ENCODE measurements at places on chromosomes 7 and 10.

- no peak for DNase-seq
Observed at GRCh38 chr7:25963733-25964132, 188.3 kb upstream of the NFE2L3 start.

DNA sequence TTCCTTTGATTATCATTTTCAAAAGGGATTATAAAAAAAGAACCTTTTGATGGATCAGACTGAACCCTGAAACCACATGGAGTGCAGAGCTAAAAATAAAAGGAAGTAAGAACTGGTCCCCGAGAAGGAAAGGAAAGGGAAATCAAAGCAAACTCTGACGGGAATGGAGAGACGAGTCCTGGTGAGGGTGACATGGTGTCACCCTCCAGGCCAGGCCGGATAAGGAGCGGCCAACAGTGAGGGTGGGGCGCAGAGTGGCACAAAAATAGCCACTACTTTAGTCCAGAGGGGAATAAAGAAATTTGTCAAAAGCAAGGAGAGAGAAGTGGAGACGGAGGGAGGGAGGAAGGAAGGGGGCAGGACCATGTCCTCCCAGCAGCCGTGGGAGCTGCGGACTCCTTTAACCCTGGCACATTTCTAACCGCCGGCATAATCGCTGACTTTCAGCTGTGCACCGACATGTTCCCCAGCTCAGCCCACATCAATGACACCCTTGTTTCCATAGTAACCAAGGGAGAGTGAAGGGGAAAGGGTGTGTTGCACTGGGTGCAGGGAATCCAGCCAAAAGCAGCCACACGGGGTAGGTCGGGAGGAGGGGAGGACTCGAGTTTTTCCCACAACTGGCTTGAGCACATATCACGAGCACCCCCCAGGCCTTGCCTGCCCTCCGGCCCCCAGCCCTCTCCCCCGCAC is 29.7 kb downstream of the TRIM8 start:
- DNase-seq, result no peak

DNA sequence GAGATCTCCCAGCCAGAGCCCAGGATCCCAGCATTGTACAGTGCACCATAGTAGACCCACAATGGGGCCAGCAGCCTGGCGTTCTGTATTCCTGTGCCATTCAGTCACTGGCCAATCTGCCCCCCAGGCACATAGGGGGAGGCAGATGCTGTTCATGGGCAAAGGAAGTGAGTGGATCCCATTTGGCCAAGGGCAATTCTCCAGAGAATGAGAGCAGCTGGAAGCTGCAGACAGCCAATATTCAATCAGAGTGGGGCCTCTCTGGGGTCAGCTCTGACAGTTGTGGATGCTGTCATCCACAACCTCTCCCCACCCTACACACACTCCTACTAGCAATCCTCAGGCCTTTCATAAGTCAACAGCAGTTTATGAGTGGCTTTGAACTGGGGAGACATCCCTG is 17.5 kb downstream of the STEAP1B start:
- no peak for DNase-seq

- peak; percentile 88 for DNase-seq
Observed at GRCh38 chr7:134836447-134836846, 57.0 kb downstream of the CALD1 start.

DNA sequence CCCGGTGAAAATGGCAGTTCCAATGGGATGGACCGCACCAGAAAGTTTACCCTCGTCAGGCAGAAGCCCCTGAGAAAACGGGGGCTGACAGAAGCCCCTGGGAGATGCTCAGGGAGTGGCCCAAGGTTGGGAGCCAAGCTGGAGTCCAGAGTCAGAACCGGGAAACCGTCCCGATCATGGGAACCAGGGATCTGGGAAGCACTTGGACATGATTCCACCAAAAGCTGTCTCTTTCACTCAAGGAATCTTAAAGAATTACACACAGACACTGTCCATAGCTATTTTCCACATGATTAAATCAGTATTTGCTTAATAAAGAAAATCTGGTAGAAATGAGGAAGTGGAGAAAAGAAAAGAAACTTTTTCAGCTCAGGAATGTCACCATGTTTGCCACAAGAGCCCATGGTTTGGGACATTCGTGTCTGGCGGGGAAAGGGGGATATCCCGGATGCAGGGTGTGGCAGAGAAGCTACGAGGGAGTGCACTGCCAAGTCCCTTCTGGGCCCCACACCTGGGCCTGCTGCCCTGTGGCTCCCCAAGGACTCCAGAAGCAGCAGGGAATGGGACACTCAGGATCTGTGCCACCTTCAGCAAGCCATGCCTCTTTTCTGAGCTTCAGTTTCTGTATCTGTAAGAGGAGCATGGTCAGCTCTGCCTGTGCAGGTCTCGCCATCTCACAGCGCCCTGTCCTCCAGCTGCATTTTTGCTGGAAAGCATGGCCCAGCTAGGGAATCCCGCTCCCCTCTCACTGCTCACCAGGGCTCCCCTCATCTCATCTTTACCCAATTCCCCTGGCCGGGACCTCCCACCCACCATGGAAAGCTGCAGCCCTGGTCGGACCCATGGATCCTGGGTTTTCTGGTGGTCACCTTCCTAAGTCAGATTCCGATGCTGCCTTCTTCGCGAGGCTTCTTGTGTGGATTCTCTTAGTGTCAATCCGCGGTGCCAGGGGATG is 225.1 kb upstream of the GRB10 start:
- DNase-seq, result no peak

DNA sequence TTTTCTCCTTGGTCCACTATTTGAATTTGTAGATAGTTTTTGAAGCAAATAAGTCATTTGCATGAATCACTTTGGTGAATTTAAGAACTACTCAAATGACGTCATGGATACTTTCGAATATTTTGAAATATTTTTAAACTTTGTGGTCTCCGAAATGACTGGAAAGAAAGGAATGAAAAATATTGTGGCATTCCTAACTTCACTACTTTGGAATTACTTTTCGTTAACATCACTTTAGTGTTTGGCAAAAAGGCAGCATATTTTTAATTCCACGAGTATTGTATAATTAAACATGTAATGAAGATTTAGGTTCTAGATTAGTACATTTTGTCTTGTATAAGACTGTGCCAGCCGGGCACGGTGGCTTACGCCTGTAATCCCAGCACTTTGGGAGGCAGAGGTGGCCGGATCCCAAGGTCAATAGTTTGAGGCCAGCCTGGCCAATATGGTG is 35.3 kb upstream of the ZRANB1 start:
- peak; percentile 79 for DNase-seq

- no peak for DNase-seq
Observed at GRCh38 chr7:4888161-4888560, 4.6 kb upstream of the RADIL start.

DNA sequence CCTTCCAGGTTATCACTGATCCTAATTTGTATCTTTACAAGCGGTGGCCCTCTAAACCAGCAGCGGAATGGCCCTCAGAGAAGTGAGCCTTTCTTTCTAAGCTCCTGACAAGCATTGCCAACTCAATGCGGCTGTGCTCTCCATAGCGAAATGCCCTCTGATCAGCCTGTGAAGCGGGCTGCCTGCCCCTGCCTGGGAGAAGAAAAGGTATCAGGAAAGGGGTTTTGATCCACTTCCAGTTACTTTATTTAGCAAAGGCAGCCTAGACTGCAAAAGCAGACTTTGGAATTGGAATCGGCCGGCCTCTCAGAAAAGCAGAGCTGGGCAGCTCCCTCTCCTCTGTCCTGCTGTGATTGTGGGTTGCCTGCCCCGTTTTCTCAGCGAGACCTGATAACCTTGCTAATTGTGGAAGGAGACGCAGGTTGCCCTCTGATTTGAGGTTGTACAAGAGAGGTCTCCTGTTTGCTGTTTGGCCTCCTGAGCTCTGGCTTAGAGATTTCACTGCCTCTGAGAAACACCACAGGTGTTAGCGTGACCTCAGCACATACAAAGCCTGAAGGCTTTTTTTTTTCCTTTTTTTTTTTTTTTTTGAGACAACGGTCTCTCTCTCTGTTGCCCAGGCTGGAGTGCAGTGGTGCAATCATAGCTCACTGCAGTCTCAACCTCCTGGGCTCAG is 53.9 kb upstream of the SH2B2 start:
- DNase-seq, result no peak

- DNase-seq, result no peak
Observed at GRCh38 chr7:100349757-100350156, 8.2 kb upstream of the PILRB start.

GRCh38 chr7:84013616-84014240 is 180.9 kb downstream of the SEMA3A start:
- no peak for DNase-seq

GRCh38 chr7:47430422-47430821 is 151.5 kb downstream of the TNS3 start:
- DNase-seq, result no peak

DNA sequence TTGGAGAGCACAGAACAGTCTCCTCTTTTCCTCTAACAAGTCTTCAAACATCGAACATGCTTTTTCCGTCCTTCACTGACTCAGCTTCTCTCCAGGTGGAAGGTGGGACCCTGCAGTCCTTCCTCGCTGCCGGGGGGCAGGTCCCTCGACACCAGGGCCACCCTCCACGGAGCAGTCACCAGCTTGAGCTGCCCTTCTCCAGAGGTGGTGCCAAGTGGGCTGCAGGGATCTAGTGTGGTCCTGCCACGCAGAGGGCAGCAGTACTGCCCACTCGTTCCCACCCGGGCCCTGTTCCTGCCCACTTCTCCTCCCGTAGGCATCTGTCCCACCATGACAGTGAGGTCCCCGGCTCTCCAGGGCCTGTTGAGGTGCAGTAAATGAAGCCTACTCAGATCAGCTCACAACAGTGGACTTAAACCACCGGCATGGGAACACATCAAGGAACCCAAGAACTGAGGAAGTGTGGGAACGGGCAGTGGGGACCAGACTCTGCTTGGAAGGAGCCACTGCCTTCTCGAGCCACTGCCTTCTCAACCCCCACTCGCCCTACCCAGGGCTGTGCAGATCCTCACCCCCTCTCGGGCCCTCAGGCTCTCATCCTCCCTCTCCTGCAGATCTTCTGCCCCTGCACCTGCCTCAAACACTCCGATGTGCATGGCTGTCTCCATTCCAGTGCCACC is 153.9 kb downstream of the OAT start:
- no peak for DNase-seq

DNA sequence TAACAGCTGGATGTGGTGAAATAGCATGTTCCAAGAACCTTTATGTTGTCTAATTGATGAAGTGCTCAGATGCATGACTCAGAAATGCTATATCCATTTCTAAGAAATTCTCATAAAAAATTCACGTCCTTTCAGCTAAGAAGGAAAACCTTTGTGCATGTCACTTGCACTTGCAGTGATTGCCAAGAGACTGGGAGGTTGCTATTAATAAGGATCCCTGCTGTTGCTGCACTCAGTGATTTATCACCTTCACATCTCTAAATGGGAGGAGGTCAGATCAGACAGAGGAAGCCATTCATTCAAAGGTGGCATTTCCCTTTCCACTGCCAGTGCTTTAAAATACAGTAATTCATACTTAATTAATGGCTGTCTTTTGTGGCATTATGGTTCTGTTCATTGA is 89.5 kb downstream of the THSD7A start:
- DNase-seq, result no peak

GRCh38 chr7:4745971-4746919 is 29.2 kb upstream of the AP5Z1 start:
- peak; percentile 31 for DNase-seq

DNA sequence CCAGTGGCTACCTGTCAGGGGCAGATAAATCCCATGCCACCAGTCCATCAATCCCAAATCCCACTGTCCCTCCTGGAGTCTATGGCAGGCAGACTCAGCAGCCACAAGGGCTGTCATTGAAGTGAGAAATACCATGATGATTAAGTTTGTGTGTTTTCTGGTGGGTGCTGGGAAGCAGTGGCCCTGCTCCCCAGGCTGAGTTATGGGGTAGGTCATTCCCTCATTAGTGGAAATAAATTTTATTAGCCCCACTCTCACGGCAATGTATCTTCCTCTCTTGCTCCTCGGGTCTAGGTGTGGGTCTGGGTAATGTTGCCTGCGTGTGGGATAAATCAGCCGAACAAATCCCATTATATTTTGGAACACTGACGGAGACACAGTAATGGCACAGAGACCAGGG is 76.8 kb downstream of the PLXNA4 start:
- DNase-seq, result no peak

- no peak for DNase-seq
Observed at GRCh38 chr7:132261327-132262159, 314.7 kb downstream of the PLXNA4 start.

GRCh38 chr10:99533496-99534449 is 1.0 kb downstream of the NKX2-3 start:
- no peak for DNase-seq

GRCh38 chr7:99561737-99562051 is 3.3 kb downstream of the ZNF655 start:
- no peak for DNase-seq

Measured in AG09309 (cell line).